ENCODE measurements at places on chromosomes 11 and 22. TPM values are rescaled to one million over a fixed set of nuclear protein-coding genes. Genes with fewer than 3 reads are reported as not detected.

DNA sequence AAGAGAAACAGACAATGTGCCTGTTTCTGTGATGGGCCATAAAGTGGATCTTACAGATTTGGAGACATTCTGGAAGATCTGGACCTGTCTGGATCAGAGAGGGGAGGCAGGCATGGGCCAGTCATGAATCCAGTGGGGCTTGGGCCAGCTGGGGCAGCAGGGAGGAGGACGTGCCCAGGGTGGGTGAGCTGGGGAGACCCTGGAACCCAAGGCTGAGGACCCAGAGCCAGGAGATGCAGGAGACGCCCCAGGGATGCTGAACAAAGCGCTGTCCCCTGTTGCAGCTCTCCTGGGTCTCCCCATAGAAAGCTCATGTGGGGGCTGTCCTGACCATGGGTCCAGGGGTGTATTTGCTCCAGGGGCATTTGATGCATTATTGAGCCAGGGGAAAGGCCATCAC, 1.5 kb upstream of the APOBEC3A start:
- no peak for DNase-seq
- H3K4me3 ChIP-seq: no peak overlapping the region
- H3K4me1 ChIP-seq: peaks cover 29% of the 10 kb centered on the region
- no peaks in the 10 kb centered on the region for H3K36me3 ChIP-seq
- H3K27me3 ChIP-seq: no peaks in the 10 kb centered on the region
- no peak overlapping the region for H3K27ac ChIP-seq

GRCh38 chr22:26689513-26690301, 32.3 kb downstream of the MIAT start:
- no peaks in the 10 kb centered on the region for H3K27me3 ChIP-seq
- DNase-seq: no peak
- no peak overlapping the region for H3K4me3 ChIP-seq
- H3K4me1 ChIP-seq: peaks cover 33% of the 10 kb centered on the region
- peaks cover 58% of the 10 kb centered on the region for H3K36me3 ChIP-seq

DNA sequence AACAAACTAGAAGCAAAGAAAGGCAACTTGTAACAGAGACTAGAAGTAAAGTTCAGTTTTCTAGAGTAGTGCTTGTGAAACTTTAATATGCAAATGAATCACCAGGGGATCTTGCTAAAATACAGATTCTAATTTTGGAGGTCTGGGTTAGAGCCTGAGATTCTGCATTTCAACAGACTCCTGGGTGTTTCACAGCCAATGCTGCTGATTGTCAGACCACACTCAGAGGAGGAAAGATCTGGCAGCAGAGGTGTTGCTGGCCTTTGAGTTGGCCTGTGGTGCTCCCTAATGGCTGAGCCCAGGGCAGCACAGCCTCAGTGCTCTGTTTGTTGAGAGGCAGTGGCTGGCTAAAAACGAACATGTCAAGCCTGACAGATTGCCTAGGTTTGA, 5.4 kb downstream of the CRY2 start:
- H3K27me3 ChIP-seq: no peaks in the 10 kb centered on the region
- DNase-seq: no peak
- no peak overlapping the region for H3K27ac ChIP-seq
- peaks cover 27% of the 10 kb centered on the region for H3K4me1 ChIP-seq
- no peak overlapping the region for H3K4me3 ChIP-seq

DNA sequence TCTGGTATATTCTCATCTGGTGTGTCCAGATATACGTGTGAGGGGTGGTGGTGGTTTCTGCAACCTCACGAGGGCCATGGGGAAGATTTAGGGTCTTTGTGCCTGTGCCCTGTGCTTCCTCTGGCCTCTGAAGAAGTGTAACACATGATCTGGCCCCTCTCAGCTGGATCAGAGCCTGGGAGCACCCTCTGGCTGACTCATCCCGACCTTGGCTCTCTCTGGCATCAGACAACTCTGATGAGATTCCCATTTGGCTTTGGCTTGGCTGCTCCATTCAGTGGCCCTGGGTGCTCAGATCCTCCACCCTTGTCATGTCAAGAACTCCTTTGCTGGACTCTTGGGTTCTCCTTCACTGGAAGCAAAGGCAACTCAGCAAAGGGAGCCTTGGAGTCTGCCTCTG, 45.2 kb downstream of the RASSF10 start:
- peaks cover 4% of the 10 kb centered on the region for H3K4me1 ChIP-seq
- no peak overlapping the region for H3K27ac ChIP-seq
- H3K36me3 ChIP-seq: no peaks in the 10 kb centered on the region
- no peak for DNase-seq
- no peak overlapping the region for H3K4me3 ChIP-seq

DNA sequence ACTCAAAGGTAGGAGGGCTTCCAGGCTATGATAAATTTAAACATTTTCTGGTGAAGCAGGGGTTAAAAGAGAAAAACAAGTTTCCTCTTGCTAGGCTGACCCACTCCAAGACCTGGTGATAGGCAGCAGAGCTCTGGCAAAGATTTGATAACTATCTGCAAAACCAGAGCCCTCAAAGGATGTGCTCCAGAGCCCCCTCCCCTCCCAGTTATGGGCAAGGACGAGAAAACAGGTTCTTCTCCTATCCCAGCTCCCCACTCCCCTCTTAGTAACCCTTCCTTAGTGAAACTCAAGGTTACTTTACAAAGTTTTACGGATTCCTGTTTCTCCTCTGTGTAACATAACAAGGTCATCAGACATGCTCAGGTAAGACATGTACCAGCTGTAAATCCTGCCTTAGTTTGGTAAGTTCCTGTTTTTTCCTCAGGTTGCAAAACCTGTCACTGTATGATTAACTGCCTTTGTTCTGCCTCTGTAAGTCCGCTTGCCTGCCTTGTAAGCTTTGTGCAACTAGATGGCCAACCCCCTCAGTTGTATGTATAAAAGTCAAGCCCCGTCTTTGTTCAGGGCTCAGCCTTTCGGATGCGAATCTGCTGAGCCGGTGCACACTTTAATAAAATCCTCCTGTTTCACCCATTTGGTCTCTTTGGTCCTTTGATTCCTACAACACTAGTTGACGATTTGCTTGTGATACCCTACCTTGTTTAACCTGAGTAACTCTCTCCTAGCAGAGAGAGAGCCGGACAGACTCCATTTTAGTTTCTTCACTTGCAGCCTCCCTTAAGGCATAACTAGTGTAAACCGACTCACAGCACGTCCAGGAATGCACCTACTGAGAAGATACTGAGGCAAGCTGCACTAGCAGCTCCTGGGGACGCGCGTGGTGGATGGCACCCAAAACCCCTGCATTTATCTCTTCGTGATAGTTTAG, 13.9 kb downstream of the APOBEC3H start:
- no peaks in the 10 kb centered on the region for H3K36me3 ChIP-seq
- H3K27ac ChIP-seq: no peak overlapping the region
- H3K4me1 ChIP-seq: peaks cover under 1% of the 10 kb centered on the region
- no peaks in the 10 kb centered on the region for H3K27me3 ChIP-seq
- no peak overlapping the region for H3K4me3 ChIP-seq

DNA sequence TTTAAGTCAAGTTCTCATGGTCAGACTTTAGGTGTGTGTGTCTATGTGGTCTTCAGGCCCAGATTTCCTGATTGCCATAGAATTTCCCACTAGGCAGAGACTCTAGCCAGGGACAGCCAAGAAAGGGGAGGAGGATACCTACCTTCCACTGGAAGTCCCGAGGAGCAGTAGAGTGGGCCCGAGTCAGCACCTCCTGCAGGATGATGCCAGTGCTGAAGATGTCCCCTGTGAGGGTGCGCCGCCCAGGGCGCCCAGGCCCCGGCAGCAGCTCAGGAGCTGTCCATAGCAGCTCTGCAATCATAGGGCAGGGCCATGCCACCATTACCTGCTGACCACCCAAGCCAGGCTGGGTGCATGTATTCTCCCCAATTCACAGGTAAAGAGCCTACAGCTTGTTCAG, 41.6 kb upstream of the LRRC32 start:
- no peak overlapping the region for H3K27ac ChIP-seq
- H3K36me3 ChIP-seq: no peaks in the 10 kb centered on the region
- DNase-seq: no peak
- no peaks in the 10 kb centered on the region for H3K4me1 ChIP-seq
- no peaks in the 10 kb centered on the region for H3K27me3 ChIP-seq

DNA sequence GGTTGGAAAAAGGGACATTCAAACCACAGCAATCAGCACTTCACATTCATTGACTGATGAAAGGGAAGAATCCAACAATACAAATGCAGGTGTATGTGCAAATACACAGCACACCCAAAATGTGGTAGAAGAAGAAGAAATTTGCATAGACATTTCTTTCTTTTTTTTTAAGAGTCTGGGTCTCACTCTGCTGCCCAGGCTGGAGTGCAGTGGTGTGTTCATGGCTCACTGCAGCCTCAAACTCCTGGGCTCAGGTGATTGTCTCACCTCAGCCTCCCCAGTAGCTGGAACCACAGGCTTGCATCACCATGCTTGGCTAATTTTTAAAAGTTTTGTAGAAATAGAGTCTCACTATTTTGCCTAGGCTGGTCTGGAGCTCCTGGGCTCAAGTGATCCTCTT, 21.9 kb downstream of the CARS1 start:
- no peak for DNase-seq
- peaks cover 72% of the 10 kb centered on the region for H3K36me3 ChIP-seq
- no peaks in the 10 kb centered on the region for H3K27me3 ChIP-seq
- H3K4me1 ChIP-seq: peaks cover 19% of the 10 kb centered on the region

DNA sequence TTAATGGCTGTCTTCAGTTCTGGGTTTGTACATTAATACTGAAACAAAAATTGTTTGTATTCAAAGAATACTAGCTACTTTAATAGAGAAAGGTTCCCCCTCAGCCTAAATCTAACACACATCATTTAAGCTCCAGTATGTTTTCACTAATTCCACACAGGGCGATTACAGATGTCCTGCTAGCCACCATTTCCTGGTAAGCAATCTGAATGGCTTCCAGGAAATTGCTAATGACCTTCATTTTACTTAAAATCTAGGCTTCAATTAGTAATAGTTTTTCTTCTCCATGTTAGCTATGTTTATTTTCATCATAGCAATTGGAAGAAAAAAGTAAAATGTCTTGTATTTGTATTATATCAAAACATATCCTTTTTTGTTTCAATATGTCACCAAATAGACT, 132.8 kb downstream of the SOX6 start:
- no peaks in the 10 kb centered on the region for H3K4me1 ChIP-seq
- DNase-seq: no peak
- H3K4me3 ChIP-seq: no peak overlapping the region
- H3K36me3 ChIP-seq: no peaks in the 10 kb centered on the region
- no peaks in the 10 kb centered on the region for H3K27me3 ChIP-seq
- H3K27ac ChIP-seq: no peak overlapping the region

- H3K36me3 ChIP-seq: no peaks in the 10 kb centered on the region
- no peak for DNase-seq
- peaks cover 7% of the 10 kb centered on the region for H3K27me3 ChIP-seq
- H3K4me1 ChIP-seq: no peaks in the 10 kb centered on the region
- no peak overlapping the region for H3K4me3 ChIP-seq
Observed at GRCh38 chr22:35561796-35562526, 21.3 kb downstream of the RASD2 start.

DNA sequence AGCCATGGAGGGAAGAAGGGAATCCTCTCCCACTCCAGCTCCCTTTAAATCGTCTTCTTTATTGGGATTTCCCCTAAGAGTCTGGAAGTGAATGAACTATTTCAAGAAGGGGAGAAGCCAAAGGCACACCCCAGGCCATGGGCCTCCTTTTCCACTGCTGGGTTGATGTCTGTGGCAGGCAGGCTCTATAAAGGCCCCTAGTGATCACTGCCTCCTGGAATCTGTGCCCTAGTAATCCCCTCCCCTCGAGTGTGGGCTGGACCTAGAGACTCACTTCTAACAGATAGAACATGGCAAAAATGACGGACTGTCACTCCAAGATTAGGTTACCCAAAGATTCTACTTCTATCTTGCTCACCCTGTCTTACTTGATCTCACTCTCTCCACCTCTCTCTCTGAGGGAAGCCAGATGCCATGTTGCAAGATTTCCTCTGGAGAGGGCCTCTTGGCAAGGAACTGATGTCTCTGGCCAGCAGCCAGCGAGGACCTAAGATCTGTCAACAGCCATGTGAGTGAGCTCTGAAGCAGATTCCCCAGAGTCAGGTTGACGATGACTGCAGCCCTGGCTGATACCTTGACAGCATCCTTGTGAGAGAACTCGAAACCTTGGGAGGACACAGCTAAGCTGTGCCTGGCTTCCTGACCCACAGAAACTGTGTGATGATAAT, 444.8 kb downstream of the SOX6 start:
- no peaks in the 10 kb centered on the region for H3K36me3 ChIP-seq
- no peaks in the 10 kb centered on the region for H3K4me1 ChIP-seq
- no peak overlapping the region for H3K27ac ChIP-seq
- no peaks in the 10 kb centered on the region for H3K27me3 ChIP-seq
- no peak for DNase-seq

GRCh38 chr11:126704096-126704495, 296.5 kb downstream of the KIRREL3 start:
- H3K36me3 ChIP-seq: no peaks in the 10 kb centered on the region
- no peak overlapping the region for H3K27ac ChIP-seq
- no peaks in the 10 kb centered on the region for H3K4me1 ChIP-seq
- H3K27me3 ChIP-seq: no peaks in the 10 kb centered on the region

DNA sequence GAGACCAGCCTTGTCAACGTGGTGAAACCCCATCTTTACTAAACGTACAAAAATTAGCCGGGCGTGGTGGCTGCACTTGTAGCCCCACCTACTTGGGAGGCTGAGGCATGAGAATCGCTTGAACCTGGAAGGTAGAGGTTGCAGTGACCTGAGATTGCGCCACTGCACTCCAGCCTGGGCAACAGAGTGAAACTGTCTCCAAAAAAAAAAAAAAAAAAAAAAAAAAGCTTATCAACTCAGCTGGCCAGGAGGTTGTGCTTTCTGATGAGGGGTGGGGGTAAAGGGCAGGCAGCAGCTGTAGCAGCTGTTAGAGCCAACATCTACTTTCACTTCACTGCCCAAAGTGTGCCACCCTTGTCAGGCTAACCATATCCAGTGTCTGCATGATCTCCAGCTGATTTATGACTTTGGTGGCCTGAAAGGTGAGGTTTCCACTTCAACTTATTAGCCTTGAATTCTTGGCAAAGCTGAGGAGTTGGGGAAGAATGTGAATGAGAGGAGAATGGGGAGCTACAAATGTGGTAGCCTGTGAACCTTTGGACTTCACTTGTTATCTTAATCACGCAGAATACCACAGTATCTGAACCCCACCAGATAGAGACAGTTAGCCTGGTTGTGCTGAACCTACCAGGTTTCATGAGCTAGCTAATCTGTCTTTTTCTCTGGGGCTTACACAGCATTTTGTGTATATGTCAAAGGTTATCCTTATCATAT, 19.6 kb downstream of the RNF121 start:
- H3K4me1 ChIP-seq: no peaks in the 10 kb centered on the region
- no peaks in the 10 kb centered on the region for H3K36me3 ChIP-seq
- H3K27ac ChIP-seq: no peak overlapping the region
- H3K27me3 ChIP-seq: no peaks in the 10 kb centered on the region
- no peak overlapping the region for H3K4me3 ChIP-seq

- no peak for DNase-seq
- H3K27me3 ChIP-seq: no peaks in the 10 kb centered on the region
- H3K27ac ChIP-seq: no peak overlapping the region
Observed at GRCh38 chr11:16902781-16903378, 111.3 kb downstream of the PLEKHA7 start.

GRCh38 chr11:61413496-61413895, 16.3 kb downstream of the CPSF7 start:
- H3K4me1 ChIP-seq: peaks cover 7% of the 10 kb centered on the region
- no peak for DNase-seq
- H3K36me3 ChIP-seq: peaks cover 96% of the 10 kb centered on the region
- H3K27me3 ChIP-seq: no peaks in the 10 kb centered on the region
- no peak overlapping the region for H3K27ac ChIP-seq

GRCh38 chr11:77882396-77882795, 61.5 kb downstream of the AAMDC start:
- DNase-seq: no peak

MS4A15 gene
- not detected for total RNA-seq

TMEM191C gene
- total RNA-seq: 4.3 TPM

CASP5 gene
- total RNA-seq: not detected

All from CD4-positive, alpha-beta T cell (primary cell).